ENCODE measurements at places on chromosomes 3 and 15.

GRCh38 chr3:52886049-52886730, 11.2 kb downstream of the STIMATE start:
- DNase-seq: no peak

DNA sequence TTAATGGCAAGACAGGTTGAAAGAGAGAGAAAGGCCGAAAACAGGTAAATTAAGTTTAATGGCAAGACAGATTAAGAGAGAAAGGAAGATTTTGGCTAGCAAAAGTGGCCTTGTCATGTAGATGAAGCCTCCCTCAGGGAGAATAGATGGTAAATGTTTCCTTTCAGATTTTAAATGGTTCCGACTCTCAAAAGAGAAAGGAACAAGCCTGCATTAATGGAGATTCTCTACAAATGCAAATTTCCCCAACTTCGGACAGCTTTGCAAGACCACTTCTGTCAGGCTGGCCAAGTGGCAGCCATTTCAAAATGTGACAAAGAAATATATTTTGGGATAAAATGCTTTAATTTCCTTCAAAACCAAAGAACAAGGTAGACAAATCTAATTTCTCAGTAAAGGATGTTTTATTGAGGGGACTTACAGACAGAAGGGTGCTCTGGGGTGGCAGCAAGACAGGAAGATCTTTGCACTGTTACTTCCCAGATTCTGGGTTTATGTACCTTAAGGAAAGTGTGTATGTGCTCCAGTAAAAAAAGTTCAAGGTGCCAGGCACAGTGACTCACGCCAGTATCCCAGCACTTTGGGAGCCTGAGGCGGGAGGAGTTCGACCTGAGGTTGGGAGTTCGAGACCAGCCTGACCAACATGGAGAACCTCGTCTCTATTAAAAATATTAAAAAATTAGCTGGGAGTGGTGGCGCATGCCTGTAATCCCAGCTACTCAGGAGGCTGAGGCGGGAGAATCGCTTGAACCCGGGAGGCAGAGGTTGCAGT, 626.3 kb upstream of the NAALADL2 start:
- no peak for DNase-seq

GRCh38 chr3:54818486-54818885, 109.4 kb downstream of the LRTM1 start:
- DNase-seq: no peak

GRCh38 chr3:193630005-193630404, 37.0 kb downstream of the OPA1 start:
- DNase-seq: no peak

- DNase-seq: peak; percentile 3
These were observed 41.1 kb downstream of the NGRN start for GRCh38 chr15:90306560-90306959.

DNA sequence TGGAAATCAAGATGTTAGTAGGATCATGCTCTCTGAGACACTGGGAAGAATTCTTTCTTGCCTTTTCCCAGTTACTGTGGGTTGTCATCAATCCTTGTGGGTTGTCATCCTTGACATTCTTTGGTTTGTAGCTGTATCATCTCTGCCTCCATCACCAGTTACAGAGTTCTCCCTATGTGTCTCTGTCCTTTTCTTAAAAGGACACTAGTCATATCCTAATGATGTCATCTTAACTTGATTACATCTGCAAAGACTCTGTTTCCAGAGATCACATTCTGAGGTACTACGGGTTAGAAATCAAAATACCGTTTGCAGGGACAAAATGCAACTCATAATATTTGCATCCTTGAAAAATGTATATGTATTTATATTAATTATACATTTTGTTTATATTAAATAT, 500.4 kb downstream of the ZBBX start:
- no peak for DNase-seq

GRCh38 chr3:60660026-60660425, 591.2 kb downstream of the FHIT start:
- no peak for DNase-seq

- DNase-seq: no peak
These were observed 234.2 kb downstream of the TBC1D5 start for GRCh38 chr3:17508180-17508752.

DNA sequence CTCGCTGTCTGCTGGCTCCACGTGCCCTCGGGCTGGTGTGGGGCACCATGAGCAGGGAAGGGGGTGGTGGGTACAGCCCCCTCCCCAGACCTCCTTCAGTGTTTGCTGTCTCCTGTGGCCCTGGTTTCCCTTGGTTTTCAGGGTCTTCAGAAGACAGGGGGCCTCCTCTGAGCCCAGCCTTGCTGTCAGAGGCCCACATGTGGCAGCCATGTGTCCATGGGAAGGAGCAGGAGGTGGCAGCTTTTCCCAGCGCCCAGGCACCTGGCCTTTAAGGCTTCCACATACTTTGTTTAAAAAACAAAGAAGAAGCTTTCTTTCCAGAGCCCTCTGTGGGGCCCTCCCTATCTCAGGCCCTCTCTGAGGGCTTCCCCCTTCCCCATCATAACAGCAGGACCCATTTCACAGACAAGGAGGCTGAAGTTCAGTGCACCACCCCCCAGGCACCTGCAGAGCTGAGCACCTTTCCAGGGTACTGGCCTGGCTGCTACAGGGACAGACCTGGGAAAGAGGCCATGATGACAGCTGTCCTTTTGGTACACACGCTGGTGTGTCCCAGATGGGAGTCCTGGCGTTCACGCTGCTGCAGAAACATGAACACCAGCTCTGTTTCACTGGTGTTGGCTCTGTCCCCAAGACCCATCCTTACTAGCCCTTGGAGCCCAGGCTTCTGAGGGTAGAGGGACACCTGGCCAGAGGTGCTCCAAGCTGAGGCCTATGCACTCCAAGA, 73.7 kb downstream of the DNAJB8 start:
- DNase-seq: no peak

DNA sequence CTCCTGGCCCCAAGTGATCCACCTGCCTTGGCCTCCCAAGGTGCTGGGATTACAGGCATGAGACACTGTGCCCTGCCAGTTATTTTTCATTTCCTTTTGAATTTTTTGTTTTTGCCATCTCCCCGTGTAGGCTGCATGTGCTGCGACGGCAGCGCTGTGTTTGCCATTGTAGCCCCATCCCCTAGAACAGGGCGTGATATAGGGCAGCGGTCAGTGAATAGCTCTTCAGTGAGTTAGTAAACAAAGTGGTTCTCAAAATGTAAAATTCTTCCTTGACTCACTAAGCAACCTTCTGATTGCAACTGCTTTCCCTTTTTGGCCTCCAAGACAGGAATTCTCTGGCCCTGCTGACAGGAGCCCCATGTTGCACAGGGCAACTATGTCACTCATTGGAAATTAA, 138.1 kb upstream of the CTDSPL start:
- DNase-seq: no peak

DNA sequence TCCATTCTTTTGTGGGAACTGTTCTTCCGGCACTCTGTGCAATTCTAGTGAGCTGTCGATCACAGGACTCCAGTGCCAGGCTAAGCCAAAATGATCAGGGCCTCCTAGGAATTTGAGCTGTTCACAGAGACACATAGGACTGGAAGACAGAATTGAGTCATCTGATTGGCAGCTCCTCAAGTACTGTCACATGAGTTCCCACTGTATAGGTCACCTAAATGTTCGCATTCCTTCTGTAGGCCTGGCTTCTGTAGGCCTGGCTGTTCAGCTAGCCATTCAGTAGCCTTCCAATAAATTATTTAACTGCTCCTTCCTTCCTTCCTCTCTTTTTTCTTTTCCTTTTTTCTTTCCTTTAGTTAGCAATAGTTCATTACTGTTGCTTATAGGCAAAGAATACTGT, 4.3 kb downstream of the PROS1 start:
- no peak for DNase-seq

DNA sequence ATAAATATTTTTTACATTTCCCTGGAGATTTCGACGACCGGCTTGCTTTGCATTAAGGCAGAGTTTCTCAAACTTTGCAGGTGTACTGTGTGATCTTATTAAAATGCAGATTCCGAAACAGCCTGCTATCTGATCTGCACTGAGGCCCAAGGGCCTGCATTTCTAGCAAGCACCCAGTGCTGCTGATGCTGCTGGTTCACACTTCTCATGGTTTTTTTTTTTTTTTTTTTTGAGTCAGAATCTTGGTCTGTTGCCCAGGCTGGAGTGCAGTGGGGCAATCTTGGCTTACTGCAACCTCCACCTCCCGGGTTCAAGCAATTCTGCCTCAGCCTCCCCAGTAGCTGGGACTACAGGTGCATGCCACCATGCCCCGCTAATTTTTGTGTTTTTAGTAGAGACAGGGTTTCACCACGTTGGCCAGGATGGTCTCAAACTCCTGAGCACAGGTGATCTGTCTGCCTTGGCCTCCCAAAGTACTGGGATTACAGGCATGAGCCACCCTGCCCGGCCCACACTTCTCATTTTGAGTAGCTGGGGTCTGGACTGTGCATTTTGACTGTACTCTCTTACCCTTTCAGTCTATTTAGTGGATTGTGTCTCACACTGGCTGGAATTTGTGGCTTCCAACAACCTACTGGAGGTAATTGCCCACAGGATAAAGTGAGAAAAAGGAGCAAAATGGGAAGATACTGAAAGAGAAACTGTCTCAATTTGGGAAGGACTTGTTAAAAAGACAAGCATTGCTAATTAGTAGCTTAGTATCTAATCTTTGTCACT, 94.1 kb downstream of the ITPR1 start:
- no peak for DNase-seq

GRCh38 chr3:47036145-47036544, 56.7 kb downstream of the NBEAL2 start:
- DNase-seq: no peak

GRCh38 chr3:55929154-55929869, 442.2 kb upstream of the WNT5A start:
- no peak for DNase-seq

- no peak for DNase-seq
These were observed 508.7 kb downstream of the SOX2 start for GRCh38 chr3:182220471-182220870.

- no peak for DNase-seq
These were observed 44.9 kb downstream of the DRD3 start for GRCh38 chr3:114133947-114134346.

DNA sequence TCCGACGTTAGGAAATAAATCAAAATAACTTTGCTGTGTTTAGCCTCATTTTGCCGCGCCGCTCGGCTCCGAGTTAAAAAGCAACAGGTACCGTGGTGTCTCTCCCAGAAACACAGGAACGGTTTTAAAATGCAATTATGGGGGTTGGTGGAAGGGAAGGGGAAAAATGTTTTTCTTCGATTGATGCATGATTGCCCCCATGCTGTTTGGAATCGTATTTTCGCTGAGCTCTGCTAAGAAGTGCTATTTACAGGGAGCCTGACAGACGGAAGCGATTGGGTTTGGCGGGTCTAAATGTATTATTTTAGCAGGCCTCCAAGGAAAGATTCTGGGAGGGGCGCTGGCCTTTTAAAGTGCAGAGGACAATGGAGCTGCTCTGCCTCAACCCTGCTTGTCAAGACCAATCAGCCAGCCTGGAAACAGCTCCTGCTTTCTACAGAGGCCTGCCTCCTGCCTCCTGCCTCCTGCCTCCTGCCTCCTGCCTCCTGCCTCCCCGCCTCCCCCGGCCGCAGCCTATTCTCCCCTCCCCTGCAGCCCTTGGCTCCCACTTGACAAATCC, 156.7 kb upstream of the TLE3 start:
- DNase-seq: no peak

DNA sequence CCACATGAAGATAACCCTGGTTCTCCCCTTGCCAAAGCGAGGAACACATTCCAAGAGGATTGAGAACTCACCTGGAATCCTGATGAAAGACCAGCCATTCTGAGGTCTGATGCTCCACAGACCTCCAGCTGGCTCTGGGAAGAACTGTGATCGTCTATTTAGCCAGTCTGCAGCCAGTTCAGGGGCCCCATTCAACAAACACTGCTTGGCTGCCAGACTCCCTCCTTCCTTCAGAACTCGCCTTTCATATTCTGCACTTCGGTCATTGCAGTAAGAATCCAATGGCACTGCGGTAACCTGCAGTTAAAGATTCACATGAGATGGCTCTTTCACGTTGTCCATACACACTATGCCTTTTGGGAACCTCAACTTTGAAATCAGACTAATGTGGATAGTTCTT, 67.6 kb downstream of the CHAC1 start:
- no peak for DNase-seq

DNA sequence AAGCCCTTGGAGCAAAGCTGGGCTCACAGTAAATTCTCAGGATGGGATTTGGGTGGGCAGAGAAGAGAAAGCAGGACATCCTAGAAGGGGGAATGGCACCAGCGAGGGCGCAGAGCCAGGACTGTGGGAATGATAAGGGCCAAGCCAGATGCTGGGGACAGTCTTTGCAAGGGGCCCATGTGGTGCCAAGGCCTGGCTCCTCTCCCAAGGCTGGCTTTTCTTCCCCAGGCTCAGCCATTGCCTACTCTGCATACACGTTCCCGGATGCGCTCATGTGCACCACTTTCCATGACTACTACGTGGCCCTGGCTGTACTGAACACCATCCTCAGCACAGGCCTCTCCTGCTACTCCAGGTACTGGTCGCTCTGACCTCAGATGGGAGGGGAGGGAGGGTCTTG, 24.7 kb upstream of the KIF23 start:
- DNase-seq: no peak

DNA sequence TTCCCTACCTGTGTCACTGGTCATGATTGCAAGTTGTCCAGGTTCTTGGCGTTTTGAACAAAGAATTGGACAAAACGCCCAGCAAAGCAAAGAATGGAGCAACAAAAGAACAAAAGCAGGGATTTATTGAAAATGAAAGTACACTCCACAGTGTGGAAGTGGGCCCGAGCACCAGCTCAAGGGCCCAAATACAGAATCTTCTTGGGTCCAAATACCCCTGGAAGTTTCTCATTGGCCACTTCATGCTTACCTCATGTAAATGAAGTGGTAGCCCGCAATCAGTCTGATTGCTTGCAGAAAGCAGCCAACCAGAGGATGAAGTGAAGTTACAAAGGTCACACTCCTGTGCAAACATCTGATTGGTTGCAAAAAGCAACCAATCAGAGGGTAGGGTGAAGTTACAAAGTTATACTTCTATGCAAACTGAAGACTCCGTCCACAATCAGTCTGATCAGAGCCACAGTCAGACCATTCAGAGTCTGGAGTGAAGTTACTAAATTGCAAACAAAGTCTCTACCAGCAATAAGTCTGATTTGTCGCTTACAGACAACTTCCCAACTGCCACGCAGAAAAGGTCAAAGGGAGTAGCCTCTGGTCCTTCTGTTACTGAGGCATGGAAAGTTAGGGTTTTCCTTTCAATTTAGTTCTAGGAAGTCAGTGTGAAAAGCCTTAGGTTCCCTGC, 8.3 kb upstream of the TM4SF1 start:
- no peak for DNase-seq

- DNase-seq: peak; percentile 65
These were observed at the start of gene EOGT for GRCh38 chr3:69013253-69014021. Gene EOGT (minus strand): TSS chr3:69013684. CDS start chr3:69009846, 3,838 bp downstream.

All from bone marrow (tissue), 2 donors.